ENCODE measurements at places on chromosomes 5 and 9. TPM values are rescaled to one million over a fixed set of nuclear protein-coding genes. Genes with fewer than 3 reads are reported as not detected.

DNA sequence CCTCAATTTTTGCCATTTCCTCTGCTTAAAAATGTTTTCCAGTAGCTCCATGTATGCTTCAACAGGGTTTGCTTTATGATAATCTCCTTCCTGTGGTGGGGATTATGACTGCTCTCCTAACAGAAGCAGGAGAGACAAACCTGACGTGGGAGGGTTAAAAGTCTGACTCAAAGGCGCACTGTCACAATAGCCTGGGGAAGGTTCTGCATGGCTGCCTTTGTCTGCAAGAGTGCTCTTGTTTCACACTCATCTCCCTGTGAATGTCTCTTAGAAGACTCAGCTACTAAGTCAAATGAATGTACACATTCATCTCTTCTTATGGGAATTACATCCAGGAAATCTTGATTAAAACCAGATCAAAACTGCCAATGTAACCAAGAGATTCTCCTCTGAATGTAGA, 90.9 kb upstream of the MTAP start:
- no peak for DNase-seq

DNA sequence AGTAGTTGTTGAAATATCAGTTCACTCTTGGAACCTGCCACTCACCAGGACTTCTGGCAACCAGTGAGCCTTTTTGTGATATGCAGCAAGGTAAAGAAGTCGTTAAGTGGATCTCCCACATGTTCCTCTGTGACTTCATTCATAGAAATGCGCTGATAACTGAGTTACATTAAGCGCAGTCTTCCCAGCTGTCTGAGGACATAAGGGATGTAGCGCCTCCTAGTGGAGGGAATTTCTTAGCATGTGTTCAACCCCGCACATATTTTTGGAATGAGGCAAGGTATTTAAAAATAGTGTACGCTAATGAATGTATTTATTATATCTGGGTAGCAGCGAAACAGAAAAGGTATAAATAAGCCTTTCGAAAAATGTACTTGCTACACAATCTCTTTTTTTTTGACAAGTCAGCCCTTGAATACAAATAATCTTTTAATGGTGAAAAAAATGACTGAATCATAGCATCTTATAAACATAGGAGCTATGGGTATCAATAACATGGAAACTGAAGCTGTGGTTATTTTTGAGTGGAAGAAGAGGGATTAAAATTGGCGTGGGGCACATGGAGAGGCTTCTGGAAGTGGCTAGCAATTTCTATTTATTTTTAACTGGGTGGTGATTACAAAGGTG, 38.0 kb downstream of the PALM2AKAP2 start:
- peak; percentile 24 for DNase-seq

The SLC34A3 gene
- not detected for total RNA-seq

The FBN2 gene
- total RNA-seq = 0.30 TPM

All from CD4-positive, alpha-beta memory T cell (primary cell).